ENCODE measurements at places on chromosomes 3 and 15. TPM values are rescaled to one million over a fixed set of nuclear protein-coding genes. Genes with fewer than 3 reads are reported as not detected.

ROPN1 gene
- total RNA-seq, result not detected

ACKR2 gene
- 0.76 TPM for total RNA-seq

GRCh38 chr3:184176377-184177330, 2.0 kb downstream of the AP2M1 start:
- peaks cover 30% of the 10 kb centered on the region for H3K4me1 ChIP-seq
- peak overlapping the region; percentile 92 for H3K27ac ChIP-seq
- H3K4me3 ChIP-seq, result peak overlapping the region; percentile 96
- peak; percentile 75 for DNase-seq

CD86 gene
- total RNA-seq, result not detected

All from HCT116 (cell line).